ENCODE measurements at places on chromosomes 7 and 10.

DNA sequence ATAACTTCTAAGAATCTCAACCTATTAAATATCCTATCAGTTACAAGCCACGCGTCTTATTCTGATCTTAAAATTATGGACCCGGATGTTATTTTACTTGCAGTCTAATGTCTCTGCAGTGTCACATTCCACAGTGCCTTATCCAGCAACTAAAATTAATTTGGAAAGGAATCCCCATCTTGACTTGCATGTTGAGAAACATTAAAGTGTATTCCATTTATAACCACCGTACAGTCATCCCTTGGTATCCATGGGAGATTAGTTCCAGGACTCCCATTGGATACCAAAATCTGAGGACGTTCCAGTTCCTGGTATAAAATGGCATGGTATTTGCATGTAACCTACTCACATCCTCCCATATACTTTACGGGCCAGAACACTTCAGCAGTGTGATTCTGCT is 194.7 kb downstream of the ARHGAP21 start:
- no peak for DNase-seq

GRCh38 chr10:16741540-16741939 is 75.7 kb downstream of the RSU1 start:
- DNase-seq, result no peak

GRCh38 chr10:120205368-120206018 is 251.5 kb upstream of the PLPP4 start:
- no peak for DNase-seq

DNA sequence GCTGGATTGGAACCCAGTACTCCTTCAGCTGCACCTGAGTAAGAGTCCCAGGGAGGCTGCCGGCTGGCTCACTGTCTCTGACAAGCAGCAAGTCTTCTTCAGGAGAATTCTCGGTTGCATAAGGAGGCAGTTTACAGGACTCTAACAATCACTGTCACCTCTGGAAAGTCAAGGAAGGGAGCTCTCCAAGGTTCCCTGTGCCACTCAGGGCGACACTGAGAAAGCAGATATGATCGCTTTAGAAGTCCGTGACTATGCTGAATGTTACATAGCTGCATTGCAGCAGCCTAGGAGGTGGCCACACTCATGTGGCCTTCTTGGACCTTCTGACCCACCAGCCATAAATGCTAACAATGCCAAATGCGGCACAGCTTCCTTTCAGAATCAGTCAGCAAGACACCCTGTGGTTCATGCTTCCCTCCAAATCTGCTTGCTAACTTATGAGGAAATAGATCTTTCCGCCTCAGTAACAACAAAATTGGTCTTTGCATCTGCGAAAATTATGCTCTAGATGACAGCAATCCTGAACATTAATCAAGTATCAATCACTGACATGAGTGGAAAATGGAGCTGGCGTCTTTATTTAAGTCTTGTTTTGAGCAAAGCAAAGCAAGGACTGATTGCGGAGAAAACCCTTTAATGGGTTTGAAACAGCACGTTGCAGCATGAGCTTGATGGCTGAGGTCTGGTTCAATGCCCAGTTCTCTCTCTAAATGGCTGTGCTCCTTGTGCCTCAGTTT is 132.9 kb downstream of the ATXN7L1 start:
- DNase-seq, result no peak

DNA sequence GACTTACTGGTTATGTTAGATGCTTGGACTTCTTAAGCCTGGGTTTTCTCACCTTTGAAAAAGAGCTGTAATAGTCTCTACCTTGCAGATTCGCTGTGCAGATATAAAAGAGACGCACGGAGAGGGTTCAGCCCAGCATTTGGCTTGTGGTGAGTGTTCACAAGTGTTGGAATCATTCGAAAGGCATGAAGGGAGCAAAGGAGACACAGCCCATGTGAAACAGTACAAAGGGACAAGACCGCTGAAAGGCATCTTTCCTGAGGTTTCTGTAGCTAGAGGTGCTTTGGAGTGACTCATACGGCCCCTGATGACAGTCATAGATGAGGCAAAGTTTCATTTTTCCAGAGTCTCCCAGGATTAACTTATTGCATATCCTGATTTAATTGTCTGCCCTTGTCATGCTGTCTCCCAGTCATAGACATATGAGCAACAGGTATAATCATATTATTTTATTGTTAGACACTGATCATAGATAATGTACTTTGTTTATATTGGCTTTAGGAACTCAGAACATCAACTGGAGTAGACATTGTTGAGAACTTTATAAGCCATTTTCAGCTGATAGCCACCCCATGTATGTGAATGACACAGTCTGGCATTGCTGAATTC is 171.1 kb downstream of the ADRA2A start:
- DNase-seq, result no peak

GRCh38 chr7:112504093-112504695 is 23.4 kb downstream of the LSMEM1 start:
- DNase-seq, result no peak

GRCh38 chr7:117896339-117896738 is 23.1 kb upstream of the CTTNBP2 start:
- no peak for DNase-seq

DNA sequence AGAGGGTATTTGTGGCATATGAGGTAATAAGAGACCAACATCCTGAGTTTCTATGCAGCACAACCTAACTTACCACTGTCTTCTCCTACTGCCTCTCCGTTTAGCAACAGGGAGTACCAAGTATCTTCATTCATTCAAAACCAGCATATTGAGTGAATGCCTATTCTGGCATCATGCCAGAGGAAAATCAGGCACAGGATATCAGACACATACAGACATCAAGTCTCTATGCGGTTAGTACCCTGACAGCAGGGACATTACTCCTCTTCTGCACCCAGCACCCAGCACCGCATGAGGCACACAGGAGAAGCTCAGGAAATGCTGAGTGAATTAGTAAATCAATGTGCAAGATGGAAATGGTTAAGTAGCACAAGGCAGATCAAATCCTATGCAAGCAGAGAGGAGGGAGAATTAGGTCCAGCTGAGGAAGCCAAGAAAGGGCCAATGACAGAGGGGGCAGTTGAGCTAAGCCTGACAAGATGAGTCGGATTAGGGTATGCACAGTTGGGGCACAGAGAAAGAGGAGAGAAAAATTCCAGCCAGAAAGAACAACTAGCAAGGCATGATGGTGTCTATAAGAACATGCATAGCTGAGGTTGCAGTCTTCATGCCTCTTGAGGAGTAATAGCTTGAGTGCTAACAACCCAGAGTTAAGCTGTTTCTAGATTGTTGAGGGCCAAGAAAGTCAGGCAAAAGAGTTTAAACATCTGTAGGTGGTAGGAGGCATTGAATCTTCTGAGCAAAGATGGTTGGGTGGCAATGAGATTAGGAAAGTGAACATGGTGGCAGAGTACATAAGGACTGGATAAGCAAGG is 146.0 kb downstream of the PLXNA4 start:
- no peak for DNase-seq

DNA sequence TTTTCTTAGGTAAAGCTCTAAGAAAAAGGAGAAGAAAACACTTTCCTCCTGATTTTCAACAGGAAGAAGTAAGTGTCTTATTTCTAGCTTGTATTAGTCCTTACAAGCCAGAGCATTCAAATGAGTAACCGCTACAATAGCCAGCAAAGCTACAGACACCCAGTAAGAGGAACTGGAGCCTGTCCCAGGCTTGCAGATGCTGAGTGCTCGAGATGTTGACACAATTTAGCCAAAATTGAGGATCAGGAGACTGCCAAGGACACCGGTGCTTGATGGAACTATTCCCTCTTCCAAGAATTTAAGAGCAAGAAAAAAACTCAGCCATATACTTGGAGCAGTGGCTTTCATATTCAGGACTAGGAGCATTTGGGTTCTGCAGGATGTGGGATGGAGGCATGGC is 149.3 kb upstream of the DPP6 start:
- DNase-seq, result no peak

- no peak for DNase-seq
Observed at GRCh38 chr7:116170180-116170579, 40.2 kb upstream of the TES start.

- DNase-seq, result no peak
Observed at GRCh38 chr10:51244309-51244708, 170.0 kb downstream of the PRKG1 start.

DNA sequence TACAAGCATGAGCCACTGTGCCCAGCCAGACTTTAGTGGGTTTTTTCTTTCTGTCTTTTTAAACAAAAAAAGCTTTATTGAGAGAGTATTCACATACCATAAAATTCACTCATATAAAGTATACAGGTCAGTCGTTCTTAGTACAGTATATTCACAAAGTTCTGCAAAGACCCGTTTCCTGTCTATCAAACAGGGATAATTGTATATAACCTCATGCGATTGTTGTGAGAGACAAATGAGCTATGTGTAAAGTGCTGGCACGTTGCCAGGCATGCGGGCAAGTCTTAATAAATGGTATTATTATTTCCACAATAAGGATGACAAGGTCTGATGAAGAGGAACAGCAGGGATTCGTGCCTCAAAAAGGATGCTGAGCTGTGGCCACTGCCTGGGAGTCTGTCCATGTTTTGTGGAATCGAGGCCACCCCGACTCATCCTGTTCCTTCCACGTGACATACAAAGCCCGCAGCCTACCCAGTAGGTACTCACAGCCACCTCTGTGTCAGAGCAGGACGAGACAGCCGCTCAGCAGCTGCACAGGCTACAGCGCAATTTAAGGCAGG is 51.6 kb downstream of the SMKR1 start:
- peak; percentile 57 for DNase-seq
